ENCODE measurements at places on chromosomes 1 and 21. TPM values are rescaled to one million over a fixed set of nuclear protein-coding genes. Genes with fewer than 3 reads are reported as not detected.

Gene TRIM46
- polyA plus RNA-seq = 2.9 TPM

Gene VANGL2
- 30.9 TPM for polyA plus RNA-seq

Gene OR6K3
- polyA plus RNA-seq = 0.12 TPM

Gene CYP4A11
- polyA plus RNA-seq = 48.1 TPM
